ENCODE measurements at places on chromosomes 3 and 15. TPM values are rescaled to one million over a fixed set of nuclear protein-coding genes. Genes with fewer than 3 reads are reported as not detected.

Gene VWA5B2
- total RNA-seq = not detected

DNA sequence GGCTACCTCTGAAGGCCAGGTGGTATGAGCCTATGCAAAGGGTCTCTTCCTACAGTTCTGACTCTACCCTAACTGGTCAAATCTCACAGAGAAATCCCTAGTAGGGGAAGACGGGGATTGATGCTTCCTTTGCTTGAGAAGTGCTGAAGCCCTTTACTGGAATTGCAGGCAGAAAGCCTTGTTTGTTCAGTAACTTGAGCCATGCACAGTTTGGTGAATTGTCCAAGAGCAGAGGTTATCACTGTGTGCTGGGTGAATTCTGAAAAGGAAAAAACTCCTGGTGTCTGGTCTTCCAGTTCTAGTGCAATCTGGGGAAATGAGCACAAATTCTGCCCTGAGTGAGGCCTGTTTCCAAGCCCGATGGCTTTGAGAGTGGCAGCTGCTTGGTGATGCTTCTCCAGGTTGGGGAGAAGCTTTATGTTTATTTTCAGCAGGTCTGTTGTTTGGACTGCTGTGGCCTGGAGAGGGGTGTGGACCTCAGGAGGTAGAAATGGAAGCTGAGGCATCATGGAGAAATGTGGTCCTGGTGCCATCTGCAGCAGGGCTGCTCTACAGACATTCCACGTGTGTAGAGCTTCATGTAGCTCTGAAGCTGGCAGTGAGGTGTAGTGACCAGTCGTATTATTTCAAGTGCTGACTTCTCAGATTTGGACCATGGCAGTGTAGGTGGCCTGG is 60.9 kb downstream of the ARNT2 start:
- no peak for DNase-seq

Gene CACNA2D2
- not detected for total RNA-seq

Gene CHRFAM7A
- total RNA-seq = 3.8 TPM

Gene PLXNA1
- total RNA-seq = 31.2 TPM

DNA sequence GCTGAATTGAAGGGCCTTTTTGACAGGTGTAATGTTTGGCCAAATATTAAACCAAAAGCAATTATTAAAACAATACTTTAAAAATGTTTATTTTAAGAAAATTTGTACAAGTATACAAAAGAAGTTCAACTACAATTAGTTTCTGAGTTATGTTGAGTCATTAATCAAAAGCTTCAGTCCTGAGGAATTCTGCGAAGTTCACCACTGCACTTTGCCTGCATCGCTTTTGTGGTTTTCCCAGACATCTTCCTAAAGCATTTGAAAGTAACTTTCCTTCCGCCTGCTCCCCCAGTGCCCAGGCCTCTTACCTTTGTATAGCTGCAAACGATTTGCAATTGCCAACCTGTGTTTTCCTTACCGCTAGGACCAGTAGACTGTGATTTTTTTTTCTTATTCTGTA is 69.5 kb downstream of the KCNAB1 start:
- no peak for DNase-seq

GRCh38 chr3:66342717-66343356 is 122.0 kb downstream of the SLC25A26 start:
- no peak for DNase-seq

GRCh38 chr15:40054855-40055575 is 16.0 kb upstream of the SRP14 start:
- no peak for DNase-seq

DNA sequence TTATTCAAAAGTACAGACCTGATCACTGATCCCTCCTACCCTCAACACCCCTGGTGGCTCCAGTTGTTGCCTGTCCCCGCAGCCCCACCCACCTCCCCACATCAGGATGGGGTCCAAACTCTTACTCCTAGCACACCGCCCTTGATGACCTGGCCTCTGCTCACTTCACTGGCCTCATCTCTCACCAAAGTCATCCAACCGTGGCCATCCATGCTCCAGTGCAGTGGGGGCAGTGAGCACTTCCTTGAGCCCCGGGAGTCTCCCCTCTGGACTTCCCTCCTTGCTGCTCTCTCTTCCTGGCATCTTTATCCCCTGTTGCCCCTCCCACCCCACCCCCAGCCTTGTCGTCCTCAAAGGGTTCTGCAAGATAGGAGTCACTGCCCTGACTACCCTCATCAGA is 191.1 kb downstream of the CACNA2D3 start:
- no peak for DNase-seq

Gene FAM3D
- 0.66 TPM for total RNA-seq

Gene IMPG2
- total RNA-seq = 0.33 TPM

DNA sequence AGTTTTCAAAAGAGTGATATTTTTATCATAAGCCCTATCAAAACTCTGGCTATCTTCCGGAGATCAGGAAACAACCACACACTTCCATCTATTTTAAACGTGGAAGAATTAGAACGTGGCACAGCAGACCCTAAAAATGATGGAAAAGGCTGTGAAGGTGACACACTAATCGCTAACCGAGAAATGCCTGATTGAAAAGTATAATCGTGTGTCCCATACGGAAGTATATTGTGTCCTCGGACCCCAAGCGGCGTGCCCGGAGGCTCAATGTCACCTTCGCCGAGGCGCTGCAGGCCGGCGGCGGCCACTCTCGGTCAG is 642 bp downstream of the COX5A start:
- DNase-seq = no peak

DNA sequence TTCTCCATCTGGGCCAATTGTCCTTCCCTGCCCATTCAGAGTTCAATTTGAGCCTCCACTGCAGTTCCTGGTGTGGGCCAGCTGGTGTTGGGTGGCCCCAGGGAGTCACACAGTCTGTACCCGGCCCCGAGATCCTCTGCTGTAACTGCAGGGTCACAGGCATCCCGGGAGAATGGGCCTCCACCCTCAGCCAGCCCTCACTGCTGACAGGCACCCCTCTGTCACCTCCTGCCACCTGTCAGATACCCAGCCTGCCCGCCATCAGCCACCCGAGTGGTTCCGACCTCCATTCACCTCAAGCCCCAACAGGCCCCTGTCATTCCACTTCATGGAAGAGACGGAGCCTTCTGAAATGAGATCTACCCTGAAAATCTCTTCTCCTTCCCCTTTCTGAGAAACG is 73.2 kb downstream of the ST8SIA2 start:
- no peak for DNase-seq

GRCh38 chr3:145696011-145696410 is 465.0 kb downstream of the PLOD2 start:
- DNase-seq = no peak

Gene SELENOT
- 391 TPM for total RNA-seq

DNA sequence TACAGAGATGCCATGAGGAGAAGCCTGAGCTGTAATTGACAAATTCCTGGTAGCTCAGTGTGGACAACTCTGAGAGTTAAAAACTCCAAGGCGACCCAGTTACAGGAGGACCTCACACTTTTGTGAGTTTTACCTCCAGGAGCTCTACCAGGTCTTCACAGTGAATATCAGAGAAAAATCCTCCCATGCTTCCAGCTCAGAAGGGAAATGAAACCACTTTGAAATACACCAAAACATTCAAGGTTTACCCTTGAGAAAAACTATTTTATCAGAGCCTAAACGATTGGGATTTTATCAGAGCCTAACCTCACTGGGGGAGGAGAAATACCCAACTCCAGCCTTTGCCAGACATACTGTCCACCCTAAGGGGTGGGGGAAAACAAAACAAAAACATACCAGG is 52.4 kb downstream of the MCCC1 start:
- DNase-seq = no peak

GRCh38 chr3:100600181-100601042 is 9.0 kb upstream of the ADGRG7 start:
- DNase-seq = no peak

Gene GPR149
- total RNA-seq = not detected

DNA sequence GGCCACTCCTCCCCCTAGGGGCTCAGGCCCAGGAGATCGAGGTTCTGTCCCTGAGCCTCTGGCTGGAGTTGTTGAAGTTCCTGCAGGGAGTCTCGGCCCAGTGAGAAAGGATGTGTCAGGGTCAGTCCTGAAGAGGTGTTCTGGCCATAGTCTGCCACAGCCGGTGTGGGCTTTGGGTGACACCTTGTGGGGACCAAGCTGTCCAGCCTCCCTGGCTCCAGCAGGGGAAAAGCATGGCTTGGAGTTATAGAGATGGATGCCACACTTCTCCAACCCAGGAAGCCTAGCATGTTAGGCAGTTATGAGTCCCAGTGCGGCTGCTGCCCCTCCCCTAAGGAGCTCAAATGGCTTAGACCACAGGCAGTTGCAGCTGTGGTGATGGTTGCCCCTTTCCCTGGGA is 945.6 kb upstream of the GBE1 start:
- no peak for DNase-seq

GRCh38 chr3:15887261-15887660 is 89.5 kb upstream of the ANKRD28 start:
- no peak for DNase-seq

DNA sequence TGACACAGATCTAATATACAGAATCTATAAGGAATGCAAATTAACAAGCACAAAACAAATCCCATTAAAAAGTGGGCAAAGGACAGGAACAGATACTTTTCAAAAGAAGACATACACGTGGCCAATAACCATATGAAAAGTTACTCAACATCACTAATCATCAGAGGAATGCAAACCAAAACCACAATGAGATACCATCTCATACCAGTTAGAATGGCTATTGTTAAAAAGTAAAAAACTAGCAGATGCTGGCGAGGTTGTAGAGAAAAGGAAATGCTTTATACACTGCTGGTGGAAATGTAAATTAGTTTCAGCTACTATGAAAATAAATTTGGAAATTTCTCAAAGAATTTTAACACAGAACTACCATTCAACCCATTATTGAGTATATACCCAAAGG is 50.7 kb downstream of the ADAMTS17 start:
- DNase-seq = no peak

- DNase-seq = no peak
Observed at GRCh38 chr3:65342084-65342683, 654.4 kb upstream of the ADAMTS9 start.

- no peak for DNase-seq
Observed at GRCh38 chr15:69853544-69853951, 244.2 kb downstream of the TLE3 start.

GRCh38 chr3:192957441-192958021 is 39.9 kb upstream of the MB21D2 start:
- DNase-seq = peak; percentile 59

Measured in pulmonary artery endothelial cell (primary cell).